ENCODE measurements at places on chromosomes 4 and X.

- no peak for DNase-seq
Measured at GRCh38 chrX:72100051-72100755, 31.5 kb downstream of the RTL5 start.

- no peak for DNase-seq
Measured at GRCh38 chr4:88900432-88900831, 156.6 kb downstream of the FAM13A start.

GRCh38 chr4:64774626-64775025, 365.4 kb upstream of the TECRL start:
- DNase-seq = no peak

DNA sequence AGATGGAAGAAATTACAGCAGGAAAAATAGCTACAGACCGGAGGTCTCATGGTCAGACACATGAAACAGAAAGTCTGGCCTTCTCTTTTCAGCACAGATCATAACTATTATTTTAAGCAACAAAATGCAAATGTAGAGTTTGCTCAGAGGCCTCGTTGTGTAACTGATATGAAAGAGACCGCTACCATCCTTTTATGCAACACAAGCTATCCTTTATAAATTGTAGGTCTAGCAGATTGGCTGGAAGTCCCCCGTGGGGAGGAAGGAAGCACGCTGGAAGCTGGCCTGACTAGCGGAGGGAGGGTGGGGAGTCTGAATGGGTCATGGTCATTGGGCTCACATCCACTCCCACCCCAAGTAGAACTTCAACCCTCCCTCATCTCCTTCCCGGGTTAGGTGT, 27.7 kb downstream of the DMP1 start:
- DNase-seq = no peak

DNA sequence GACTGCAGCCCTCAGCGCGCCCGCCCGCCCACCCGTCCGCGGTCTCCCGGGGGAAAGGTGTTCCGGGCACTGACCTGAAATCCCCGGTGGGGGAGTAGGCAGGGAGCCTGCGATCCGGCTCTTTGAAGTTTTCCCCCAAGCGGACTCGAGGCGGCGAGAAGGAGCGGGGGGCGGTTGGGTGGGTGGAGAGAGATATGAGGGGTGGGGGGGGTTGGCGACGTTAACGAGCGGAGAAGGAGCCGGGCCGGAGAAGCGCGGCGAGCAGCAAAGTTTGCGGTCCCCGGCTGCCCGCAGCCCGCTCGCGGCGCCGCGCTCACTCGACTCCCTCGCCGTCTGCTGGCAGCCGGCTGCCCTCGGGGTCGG, 636 bp downstream of the BCOR start:
- no peak for DNase-seq

DNA sequence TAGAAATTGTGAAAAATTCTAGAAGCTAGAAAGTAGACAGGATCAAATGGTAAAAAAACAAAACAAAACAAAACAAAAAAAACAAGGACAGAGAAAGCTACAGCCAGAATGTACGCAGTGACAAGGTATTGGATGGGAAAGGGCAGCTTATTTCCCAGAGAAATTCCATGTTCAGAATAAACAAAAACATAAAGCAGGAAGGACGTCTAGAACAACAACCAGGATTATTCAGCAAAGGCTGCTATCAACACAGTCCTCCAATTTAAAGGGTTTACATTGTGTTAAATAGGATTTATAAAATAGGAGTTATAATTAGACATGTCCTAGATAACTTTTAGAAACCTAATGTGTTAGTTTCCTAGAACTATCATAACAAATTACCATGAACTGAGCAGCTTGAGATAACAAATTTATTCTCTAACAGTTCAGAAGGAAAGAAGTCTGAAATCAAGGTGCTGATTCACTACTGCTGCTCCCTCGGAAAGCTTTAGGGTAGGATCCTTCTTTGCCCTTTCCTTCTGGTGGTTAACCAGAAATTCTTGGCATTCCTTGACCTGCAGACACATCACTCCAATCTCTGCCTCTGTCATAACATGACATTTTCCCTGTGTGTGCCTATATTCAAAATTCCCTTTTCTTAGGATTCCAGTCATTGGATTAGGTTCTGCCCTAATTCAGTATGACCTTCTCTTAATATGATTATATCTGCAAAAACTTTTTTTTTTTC, 175.6 kb downstream of the SNCA start:
- no peak for DNase-seq

DNA sequence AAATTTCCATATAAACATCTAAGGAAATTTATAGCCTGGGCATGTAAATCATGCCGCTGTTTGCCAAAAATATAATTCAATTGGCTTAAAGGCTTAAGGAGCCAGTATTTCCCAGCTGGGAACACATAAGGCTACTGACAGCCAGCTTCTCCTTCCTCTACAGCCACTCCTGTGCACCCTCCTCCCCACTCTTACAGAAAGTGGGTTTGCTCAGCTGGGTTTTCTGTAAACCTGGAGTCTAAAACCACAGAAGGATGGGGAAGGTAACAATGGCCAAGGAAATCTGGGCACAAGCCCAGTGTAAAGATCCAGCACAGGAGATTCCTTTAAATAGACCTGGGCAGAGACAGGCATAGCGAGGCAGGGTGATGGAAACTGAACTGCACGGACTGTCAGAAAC, 18.5 kb downstream of the ACSL1 start:
- DNase-seq = no peak

- no peak for DNase-seq
Measured at GRCh38 chr4:17616283-17616682, 1.8 kb downstream of the MED28 start.

- no peak for DNase-seq
Measured at GRCh38 chr4:28351826-28352225, 1491.2 kb downstream of the STIM2 start.

DNA sequence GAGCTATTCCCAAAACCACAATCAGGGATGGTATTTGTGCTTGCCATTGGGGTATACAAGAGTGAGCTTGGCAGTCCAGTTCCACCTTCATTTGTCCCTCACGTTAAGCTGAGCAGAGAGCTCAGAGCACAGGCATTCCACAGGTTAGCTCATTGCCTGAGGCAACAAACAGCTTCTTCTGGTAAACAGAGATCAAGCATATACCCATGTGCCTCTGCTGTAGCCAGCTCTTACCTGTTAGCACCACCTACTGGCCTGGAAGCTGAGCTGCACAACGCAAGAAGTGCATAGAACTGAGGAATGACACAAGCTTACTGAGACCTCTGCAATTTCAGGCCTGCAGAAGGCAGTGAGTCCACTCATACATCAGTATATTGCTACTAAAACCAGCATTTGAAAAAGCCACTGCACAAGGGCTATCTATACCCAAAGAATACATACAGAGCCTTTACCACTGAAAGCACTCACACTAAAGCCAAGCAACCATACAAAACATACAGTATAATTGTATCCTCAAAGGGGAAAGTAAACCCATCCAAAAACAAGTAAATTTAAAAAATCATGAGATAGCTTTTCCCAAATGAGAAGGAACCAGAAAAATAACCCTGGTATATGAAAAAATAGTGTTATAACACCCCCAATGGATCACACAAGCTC, 258.3 kb upstream of the GABRA2 start:
- DNase-seq = no peak

DNA sequence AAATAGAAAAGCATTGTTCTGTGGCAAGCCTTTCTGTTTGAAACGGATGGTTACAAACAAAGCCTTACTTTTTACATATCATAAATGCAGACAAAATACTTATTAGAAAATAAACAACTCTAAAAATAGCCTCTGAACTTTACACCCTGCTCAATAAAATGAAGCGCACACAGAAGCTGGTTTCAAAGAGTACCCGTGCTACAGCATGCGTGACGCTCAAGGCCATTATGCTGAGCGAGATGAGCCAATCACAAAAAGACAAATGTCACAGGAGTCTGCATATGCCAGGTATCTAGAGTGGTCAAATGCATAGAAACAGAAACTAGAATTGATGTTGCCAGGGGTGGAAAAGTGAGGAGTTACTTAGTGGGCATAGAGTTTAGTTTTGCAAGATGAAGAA, 326.5 kb upstream of the GATB start:
- no peak for DNase-seq

- DNase-seq = no peak
Measured at GRCh38 chr4:136113921-136114320, 1418.4 kb downstream of the PCDH18 start.

GRCh38 chr4:166042510-166043055, 169.5 kb downstream of the TLL1 start:
- no peak for DNase-seq

DNA sequence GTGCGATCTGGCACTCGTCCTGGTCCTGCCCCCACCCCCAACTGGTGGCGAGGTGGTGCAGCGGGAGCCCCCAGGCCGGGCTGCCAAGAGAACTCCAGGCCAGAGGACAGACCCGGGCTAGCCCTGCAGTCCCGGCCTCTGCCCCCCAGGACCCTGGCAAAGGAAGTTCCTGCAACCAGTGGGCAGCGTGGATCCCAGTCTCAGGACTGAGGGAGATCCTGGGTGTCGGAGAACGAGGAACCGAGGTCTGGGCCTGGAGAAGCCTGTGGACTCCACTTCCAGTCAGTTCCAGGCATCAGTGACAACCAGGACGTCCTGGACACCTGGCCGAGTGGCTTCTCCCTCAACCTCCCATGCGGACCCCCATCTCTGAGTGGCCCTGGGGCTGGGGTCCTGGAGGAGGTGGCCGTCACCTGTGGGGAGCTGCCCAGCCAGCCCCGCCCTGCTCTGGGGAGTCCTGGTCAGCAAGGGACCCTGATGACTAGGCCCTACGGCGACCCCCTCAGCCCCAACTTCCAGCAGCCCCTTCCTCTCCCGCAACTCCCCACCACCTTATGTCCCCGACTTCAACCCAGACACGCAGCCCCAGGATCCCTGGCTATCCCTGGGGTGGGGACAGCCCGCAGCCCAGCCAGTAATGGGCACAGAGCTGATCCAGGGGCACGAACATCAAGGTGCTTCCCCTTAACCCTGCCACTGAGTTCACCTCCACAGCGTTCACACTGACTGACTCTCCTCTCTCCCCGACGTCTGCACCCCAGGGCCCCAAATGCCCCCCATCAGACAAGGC, 53.7 kb upstream of the NKX1-1 start:
- no peak for DNase-seq

GRCh38 chrX:23235051-23235450, 99.6 kb upstream of the PTCHD1 start:
- no peak for DNase-seq

GRCh38 chr4:36740796-36741310, 459.4 kb downstream of the DTHD1 start:
- no peak for DNase-seq

DNA sequence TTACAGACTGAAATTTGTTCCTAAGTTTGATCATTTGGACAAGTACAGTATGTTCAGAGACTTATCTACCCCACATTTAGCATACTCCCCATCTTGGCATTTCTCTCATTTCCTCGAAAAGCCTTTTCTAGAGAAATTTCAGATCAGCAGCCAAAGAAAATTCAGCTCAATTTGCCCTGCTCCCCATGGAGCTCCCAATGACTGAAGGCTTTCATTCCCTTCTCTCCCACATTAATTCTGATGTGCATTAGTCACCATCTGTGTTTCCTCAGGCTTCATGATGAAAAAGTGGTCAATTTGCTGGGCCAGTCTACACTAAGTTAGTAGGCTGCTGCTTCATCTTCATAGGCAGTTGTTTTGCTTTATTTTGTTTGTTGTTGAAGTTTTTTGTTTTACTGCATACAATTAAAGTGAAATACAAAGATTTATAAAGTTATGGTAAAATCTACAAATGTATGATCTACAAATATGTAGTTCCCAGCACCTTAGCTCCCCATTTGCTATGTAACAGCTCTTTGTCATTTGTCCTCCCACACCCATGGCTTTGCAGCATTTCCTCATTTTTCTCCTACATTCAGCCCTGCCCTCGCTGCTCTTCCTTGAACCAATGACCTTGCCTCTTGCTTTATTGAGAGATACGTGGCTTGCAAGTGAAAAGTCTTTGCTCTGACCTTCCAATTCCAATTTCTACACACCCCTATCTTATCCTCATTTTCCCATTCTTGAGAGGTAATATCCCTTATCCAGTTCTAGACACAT, 193.9 kb downstream of the ANAPC10 start:
- DNase-seq = no peak

DNA sequence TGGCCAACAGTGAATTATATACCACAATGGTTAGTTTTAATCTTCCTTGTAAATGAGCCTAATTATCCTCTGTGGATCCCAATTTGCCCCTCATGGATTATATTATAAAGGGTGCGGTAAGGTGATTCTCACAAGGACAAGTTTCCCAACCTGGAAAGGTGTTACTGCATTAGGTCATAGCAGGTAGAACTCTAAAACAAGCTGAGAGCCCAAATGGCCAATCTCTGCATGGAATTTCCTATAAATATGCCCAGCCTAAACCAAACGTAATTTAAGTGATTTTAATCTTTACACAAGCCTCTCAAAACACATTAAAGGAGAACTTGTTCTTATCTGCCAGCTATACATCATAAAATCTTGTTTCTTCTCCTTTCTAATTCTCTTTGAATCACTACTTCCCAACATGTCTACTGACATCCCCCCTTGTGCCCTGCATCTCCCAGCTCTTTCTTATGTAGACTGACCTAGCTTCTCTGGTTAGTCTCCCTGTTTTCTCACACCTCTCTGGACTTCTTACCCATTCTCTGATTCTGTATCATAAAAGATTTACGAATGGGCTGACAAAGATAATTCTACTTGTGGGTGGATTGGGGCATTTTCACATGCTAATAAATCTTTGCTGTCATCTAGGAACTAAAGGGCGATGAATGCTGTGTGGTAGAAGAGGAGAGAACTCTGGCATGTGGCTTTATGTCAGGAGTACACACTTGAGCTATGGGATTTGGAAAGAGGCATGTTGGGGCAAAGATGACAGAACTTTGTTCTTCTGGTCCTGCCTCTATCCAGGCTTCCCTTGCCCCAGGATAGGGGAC, 94.3 kb upstream of the PGRMC2 start:
- DNase-seq = no peak

DNA sequence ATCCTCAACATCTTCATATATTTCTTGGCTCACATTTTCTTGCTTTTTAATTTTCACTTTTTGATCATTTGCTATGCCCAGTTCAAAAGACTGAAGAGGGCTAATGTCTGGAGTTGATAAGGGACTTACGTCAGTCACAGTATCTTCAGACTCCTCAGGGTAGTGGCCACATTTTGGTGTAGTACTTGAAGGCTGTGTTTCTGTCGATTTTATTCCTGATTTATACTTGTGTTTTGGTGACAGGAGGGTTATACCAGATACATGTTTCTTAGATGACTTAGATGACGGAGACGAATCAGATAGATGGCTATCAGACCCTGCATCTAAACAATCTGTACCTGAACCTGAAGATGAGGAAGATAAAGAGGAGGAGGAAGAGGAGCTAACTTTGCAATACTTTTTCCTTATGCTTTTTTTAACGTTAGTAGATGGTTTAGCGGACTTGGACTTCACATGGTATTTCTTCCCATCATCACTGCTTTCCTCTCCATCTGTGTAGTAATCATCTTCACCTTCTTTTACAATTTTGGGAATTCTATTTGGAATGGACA, 13.4 kb downstream of the CFAP97 start:
- no peak for DNase-seq

DNA sequence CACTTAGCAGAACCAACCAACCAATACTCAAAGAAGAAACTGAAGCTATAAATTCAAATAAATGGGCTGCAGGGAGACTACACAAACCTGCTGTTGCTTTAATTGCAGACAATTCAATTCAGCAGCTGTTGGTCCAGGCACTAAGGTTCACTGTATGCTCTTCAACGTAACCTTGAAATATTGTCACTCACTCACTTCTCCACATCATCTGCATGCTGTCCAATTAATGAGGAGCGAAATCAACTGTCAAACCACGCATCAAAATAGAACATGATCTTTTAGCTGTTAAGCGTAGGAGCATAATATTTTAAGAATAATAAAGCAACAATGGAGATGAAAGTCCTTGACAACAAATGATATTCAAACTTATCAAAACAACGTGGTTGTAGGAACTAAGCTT, 17.0 kb downstream of the ENOX2 start:
- DNase-seq = no peak

All from stimulated activated CD8-positive, alpha-beta memory T cell treated with anti-CD3 and anti-CD28 coated beads, Interleukin-15, amount 100 ng/mL, for 4 hours (primary cell).